ENCODE measurements at places on chromosomes 2 and 18.
A peak's percentile ranks its signal among the peaks of the same experiment; 100 is the strongest.

DNA sequence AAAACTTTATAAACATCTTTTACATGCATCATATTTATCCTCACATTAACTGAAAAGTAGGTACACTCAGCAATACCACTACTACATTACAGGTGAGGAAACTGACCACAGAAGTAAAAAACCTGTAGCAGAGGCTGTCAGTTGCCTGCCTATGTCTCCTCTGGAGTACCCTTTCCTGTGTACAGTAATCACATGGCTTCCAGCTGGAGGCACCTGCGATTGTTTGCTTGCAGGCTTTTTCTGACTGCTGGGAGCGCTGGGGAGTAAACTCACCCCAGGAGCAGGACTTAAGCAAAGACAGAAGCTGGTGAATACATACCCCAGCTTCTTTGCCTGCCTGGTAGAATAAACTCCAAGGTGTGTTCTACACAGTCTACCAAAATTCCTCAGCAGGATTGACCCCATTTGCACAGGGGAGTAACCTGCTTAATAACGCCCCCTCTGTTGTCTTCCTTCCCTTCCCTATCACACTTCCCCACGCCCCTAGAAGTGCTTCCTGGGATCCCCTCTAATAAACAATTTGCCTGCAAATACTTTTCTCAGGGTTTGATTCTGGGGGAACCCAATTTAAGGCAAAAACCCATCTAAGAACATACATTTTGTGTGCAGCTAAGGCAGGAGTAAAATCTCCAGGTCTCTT, 138.9 kb downstream of the PTH2R start:
- peak; percentile 88 for DNase-seq

- no peak for DNase-seq
Observed at GRCh38 chr2:160752475-160753330, 259.1 kb upstream of the RBMS1 start.

DNA sequence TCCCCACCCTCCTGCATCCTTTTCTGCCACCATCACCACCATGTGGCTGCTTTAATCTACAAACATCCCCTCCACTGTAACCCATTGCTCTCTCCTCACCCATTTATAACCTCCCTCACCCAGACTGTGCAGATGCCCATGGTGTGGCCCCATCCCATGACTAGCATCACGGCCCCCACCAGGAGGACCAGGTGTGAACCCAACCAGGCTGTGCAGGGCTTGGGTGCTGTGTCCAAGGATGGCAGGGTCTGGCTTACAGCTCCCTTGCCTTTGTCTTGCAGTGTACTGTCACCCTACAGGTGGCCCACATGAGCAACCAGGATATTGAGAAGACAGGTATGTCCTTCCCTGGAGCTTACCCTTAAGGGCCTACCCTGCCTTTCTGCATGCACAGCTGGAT, 6.8 kb downstream of the FER1L5 start:
- no peak for DNase-seq

- DNase-seq, result no peak
Observed at GRCh38 chr18:9117980-9118841, 15.7 kb downstream of the NDUFV2 start.
